ENCODE measurements at places on chromosomes 16 and 17.

GRCh38 chr16:10972819-10973464 lies 28.6 kb downstream of the CLEC16A start:
- no peak for DNase-seq

DNA sequence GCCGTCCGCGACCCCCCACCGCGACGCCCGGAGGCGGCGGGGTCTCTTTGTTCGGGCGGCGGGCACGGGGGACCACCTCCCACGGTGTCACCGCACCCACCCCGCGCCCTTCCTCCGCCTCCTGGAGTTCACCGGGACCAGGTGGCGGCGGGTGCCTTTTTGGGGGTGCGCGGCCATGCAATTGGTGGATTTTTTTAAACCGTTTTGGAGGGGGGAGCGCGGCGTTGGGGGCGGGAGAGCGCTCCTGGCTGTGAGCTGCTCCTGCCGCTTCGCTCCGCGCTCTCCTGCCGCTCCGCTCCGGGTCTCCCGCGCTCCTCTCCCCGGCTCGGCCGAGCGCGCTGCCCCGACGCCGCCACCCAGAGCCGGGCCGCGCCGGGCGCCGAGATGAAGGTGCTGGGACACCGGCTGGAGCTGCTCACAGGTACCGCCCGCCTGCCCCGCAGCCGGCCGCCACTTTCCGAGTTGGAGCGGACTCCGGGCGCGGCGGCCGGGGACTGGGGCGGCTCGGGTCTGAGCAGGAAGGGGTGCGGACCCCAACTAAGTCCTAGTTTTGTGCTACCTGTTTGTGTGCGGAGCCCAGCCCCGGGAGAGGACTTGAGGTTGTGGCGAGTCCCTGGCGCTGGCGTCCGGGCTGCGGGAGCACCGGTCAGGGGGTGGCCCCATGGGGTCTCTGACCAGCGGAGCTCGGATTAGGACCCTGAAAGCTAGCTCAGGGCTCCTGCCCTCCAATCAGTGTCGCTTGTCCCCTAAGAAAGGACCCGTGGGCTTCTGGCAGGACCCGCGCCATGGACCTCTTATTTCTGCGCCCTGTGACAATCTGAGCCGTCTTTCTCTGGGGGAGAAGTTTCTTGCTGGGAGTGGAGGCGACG lies 35.7 kb upstream of the NDRG4 start:
- DNase-seq, result no peak

- DNase-seq, result peak; percentile 61
Observed at GRCh38 chr16:68079626-68080344, 5.4 kb upstream of the NFATC3 start.

DNA sequence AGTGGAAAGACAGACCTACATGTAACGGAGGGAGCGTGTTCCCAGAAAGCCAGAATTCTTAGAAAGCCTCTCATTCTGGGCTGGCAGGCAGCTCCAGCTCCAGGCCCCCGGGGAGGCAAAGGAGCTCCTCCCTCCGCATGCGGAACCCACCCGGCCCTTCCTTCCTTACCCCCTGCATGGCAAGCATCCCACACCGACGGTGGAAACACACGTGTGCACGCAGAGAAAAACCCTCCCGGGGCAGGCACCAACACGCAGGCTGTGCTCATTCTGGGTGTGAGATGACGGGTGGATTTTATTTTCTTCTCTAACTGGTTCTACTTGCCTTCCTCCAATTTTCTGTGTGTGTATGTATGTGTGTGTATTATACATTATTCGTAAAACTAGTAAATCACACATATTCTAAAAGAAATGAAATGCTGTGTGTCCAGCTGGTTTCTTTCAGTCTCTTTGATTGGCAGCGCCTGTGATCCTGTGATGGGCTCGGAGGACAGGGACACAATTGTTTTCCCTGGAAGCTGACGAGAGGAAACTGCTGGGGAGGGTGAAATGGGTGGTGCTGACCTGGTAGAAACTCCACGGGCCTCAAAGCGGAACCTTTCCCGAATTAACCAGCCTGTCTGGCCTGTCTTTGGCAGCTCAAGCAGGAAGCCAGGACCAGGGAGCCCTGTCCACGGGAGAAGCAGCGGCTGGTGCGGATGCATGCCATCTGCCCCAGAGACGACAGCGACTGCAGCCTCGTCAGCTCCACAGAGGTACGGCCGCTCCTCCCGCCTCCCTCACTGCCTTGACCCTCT lies 22.2 kb downstream of the CARD14 start:
- no peak for DNase-seq

DNA sequence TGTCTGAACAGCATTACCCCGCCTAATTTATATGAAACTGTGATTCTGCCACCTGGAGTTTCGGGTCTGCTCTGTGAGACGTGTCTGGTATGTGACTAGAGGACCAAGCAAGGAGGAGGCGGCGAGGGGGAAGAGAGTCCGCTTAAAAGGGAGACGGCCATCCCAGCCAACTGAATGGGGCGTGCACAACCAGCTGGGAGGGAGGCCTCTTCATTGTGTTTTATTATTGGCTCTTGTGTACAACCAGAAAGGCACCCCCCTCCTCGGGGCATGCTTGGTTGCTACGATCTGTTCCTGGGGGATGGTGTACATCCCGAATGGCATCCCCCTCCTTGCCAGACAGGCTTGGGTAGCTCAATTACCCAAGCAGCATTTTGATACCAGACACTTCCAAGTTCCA lies 384.5 kb upstream of the SALL1 start:
- no peak for DNase-seq

GRCh38 chr16:30142672-30143346 lies 19.8 kb upstream of the MAPK3 start:
- no peak for DNase-seq

DNA sequence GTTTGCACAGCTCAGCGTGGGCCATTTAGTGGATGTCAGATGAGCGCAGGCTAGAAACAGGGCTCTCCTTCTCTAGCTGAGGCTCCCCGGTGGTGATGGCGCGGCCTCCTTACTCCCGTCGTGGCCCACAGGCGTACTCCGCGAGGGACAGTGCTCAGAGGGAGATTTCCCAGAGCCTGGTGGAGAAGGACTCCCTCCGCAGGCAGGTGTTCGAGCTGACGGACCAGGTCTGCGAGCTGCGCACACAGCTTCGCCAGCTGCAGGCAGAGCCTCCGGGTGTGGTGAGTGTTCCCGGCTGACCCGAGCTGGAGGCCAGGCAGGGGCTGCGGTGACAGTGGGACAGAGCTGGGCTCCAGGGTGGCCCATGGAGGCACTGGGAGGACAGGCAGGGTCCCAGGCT lies 21.4 kb downstream of the CARD14 start:
- no peak for DNase-seq

- DNase-seq, result no peak
Observed at GRCh38 chr16:88617268-88618031, 20.9 kb upstream of the IL17C start.

DNA sequence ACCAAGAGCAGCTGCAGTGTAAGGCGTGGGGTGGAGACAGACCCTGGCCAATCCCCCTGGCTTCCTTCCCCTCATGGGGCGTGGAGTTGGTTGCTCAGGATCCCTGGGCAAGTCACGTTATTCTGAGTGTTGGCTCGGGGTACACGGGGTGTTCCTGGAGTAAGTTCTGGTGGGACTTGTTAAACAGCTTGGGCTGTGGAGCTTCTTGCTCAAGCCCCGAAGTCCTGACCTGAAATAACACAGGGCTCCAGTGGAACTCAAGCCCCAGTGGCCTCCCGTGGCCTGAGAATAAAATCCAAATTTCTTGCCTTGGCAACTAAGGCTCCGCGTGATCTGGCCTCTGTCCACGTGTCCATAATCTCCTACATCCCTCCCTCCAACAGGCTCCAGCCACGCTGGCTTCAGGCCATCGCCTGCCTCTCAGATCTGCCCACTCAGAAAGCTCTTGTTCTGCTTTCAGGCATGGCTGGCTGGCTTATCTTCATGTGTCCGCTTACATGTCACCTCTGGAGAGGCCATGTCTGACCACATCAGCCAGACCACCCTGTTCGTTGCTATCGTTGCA lies 49.3 kb upstream of the BCO1 start:
- DNase-seq, result no peak

- DNase-seq, result no peak
Observed at GRCh38 chr16:48963901-48964615, 317.6 kb downstream of the CBLN1 start.

DNA sequence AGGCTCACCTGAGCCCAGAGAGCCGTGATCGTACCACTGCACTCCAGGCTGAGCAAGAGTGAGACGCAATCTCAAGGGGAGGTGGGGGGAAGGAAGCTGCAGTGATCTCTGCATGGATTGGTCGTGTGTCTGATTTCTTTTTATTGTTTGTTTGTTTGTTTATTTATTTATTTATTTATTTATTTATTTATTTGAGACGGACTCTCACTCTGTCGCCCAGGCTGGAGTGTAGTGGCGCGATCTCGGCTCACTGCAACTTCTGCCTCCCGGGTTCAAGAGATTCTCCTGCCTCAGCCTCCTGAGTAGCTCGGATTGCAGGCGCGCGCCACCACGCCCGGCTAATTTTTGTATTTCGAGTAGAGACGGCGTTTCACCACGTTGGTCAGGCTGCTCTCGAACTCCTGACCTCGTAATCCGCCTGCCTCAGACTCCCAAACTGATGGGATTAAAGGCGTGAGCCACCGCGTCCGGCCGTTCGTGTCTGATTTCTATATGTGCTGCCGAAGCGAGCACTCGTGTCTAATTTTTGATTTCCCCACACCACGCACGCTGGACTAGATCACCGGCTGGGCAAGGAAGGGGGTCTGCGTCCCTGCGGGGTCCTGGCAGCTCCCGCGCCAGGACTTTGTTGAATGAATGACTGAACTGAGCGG lies 448 bp upstream of the TNFRSF12A start:
- DNase-seq, result no peak

GRCh38 chr16:73432850-73433730 lies 385.2 kb upstream of the ZFHX3 start:
- DNase-seq, result no peak
